Natural killer cell (primary cell): ENCODE measurements at places on chromosomes 7 and 10.
A peak's percentile ranks its signal among the peaks of the same experiment; 100 is the strongest.

DNA sequence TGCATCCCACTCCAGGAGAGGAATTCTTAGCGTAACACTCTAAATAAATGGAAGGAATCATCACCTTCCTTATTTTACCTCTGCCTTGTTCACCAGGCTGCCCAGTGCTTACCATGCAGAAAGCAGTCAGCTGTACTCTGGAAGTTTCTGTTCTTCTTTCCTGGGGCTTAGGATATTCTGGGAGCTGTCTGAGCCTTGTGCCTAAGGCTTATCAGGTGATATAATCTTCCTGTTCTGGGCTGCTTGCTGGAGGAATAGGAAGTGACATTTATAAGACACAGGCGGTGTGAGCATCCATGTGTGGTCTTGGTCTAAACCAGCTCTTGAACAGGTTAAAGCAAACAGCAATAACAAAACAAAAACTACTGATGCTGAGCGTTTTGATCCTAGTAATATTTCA lies 13.5 kb downstream of the KCTD7 start:
- no peak for DNase-seq

DNA sequence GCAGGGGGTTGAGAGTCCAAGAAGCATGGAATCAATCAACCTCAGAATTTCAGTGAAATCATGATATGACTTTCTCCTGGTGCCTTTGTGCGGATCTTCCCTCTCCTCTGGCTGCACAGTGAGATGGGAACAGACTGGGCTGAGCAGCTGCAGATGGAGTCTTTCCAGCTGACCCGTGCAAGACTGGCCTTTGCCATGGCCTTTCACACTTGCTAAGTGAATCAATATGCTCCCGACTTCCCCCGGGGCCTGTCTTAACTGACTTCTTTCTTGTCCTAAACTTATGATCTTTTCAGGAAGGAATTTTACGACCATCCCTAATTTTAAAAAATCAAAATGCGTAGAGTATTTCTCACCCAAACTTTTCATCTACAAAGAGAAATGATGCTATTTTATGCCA lies 469.9 kb downstream of the GALNT17 start:
- DNase-seq, result no peak

GRCh38 chr10:130236711-130237110 lies 100.5 kb downstream of the GLRX3 start:
- DNase-seq, result no peak

DNA sequence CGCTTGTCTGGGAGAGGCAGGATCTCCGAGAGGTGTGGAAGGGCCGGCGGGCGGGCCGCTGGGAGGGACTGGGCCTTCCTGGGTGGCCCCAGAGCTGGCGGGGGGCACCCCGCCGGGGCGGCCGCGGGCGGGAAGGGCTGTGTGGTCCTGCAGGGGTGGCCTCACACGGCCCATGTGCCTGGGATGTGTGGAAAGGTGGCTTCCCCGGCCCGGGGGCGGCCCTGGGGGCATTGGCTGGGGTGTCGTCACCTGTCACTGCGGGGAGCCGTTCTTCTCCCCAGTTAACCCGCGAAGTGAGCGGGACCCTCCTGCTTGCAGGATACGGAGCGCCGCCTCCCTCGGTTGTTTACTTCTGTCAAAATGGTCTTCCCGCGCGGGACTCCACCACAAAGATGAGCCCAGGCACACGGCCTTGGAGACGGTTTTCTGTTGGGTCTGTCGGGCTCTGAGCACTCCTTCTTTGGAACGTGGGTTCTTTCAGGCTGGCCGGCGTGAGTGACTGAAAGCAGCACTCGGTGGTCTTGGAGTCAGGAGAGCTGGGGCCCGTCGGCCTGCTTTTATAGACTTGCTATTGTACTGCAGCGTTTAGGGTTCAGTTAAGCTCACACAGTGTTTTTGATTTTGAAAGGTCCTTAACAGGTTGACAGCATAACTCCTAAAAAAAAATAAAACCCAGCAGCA lies 700 bp downstream of the SMC3 start:
- peak; percentile 66 for DNase-seq

GRCh38 chr10:95793401-95794045 lies 37.6 kb downstream of the ENTPD1 start:
- peak; percentile 33 for DNase-seq

GRCh38 chr10:91683975-91684374 lies 51.1 kb upstream of the PPP1R3C start:
- no peak for DNase-seq

GRCh38 chr10:6501931-6502330 lies 78.1 kb downstream of the PRKCQ start:
- DNase-seq, result no peak

GRCh38 chr10:7045891-7046599 lies 364.8 kb downstream of the SFMBT2 start:
- peak; percentile 68 for DNase-seq

- no peak for DNase-seq
Observed at GRCh38 chr10:47406870-47407691, 23.0 kb upstream of the ZNF488 start.

- DNase-seq, result no peak
Observed at GRCh38 chr10:126930131-126930882, 25.1 kb downstream of the DOCK1 start.

DNA sequence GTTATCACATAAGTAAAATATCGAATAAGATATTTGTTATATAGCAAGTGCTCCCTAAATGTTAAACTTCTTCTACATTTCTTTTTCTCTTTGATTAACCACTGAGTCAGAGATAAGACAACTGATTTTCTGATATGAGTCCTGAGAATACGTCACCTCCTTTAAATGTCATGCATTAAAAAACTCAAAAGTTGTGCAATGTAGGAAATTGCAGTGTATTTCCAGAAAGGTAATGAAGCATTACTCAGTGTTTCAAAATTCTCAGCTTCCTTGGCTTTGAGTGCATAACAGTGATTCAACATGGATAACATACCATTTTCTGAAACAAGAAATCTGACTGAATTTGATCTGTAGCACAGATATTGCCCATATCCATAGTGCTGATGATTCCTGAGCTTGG lies 155.8 kb downstream of the BMPER start:
- no peak for DNase-seq
